ENCODE measurements at places on chromosomes 1 and 21.
A peak's percentile ranks its signal among the peaks of the same experiment; 100 is the strongest.

- no peak for DNase-seq
Observed at GRCh38 chr21:36785615-36786014, 86.7 kb downstream of the SIM2 start.

GRCh38 chr1:212607206-212607912 is 1.2 kb upstream of the ATF3 start:
- no peak for DNase-seq

DNA sequence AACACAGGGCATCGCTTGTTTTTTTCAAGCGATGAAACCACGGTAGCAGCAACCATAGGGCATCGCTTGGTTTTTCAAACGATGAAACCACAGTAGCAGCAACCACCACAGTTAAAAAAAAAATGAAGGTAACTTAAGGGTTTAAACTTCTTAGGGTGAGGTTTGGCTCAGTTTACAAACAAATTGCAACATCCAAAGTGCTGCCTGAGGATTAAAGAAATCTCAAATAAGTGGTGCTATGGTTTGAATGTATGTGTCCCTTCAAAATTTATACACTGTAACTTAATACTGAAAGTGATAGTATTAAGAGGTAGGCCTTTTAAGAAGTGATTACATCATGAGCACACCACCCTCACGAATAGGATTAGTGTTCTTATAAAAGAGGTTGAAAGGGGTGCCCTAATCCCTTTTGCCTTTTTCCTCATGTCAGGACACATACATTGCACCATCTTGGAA is 6.4 kb upstream of the GBP5 start:
- no peak for DNase-seq

- peak; percentile 79 for DNase-seq
Observed at GRCh38 chr1:26391450-26391849, 18.9 kb upstream of the ZNF683 start.

- no peak for DNase-seq
Observed at GRCh38 chr1:3899754-3900149, 320 bp downstream of the C1orf174 start.

DNA sequence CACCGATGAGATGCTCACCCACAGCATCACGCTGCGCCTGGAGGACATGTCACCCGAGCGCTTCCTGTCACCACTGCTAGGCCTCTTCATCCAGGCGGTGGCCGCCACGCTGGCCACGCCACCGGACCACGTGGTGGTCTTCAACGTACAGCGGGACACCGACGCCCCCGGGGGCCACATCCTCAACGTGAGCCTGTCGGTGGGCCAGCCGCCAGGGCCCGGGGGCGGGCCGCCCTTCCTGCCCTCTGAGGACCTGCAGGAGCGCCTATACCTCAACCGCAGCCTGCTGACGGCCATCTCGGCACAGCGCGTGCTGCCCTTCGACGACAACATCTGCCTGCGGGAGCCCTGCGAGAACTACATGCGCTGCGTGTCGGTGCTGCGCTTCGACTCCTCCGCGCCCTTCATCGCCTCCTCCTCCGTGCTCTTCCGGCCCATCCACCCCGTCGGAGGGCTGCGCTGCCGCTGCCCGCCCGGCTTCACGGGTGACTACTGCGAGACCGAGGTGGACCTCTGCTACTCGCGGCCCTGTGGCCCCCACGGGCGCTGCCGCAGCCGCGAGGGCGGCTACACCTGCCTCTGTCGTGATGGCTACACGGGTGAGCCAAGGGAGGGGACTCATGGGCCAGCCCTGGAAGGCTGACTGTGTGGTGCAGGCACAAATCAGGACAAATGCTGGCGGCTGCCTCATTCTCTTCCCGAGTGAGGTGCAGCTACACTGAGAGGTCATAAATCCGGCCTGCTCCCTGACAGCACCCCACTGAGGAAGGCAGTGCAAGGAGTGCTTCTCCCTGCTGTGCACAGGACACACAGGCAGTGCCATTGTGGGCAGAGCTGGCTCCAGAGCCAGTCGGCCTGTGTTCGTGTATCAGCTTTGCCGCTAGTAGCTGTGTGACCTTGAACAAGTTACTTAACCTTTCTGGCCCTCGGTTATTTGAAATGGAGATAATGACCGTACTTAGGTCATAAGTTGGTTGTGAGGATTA is 9.4 kb downstream of the CELSR2 start:
- DNase-seq = no peak

DNA sequence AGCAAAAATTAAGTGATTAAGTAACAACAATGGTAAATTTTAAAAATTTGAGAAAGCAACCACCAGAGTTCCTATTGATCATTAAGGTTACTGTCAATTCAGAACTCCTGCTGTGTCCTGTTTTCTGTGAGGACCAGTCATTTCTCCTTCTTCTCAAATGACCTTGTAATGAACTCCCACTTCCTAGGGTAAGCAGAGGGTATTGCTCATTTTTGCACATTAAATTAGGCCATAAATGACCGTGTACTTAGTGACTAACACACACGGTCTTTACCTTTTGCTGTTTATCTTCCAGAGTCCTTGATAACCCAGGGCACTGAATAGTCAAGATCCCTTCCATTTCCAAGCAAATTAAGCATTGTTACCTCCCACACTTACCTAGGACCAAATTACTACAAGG is 227.5 kb upstream of the LYPLAL1 start:
- DNase-seq = no peak

DNA sequence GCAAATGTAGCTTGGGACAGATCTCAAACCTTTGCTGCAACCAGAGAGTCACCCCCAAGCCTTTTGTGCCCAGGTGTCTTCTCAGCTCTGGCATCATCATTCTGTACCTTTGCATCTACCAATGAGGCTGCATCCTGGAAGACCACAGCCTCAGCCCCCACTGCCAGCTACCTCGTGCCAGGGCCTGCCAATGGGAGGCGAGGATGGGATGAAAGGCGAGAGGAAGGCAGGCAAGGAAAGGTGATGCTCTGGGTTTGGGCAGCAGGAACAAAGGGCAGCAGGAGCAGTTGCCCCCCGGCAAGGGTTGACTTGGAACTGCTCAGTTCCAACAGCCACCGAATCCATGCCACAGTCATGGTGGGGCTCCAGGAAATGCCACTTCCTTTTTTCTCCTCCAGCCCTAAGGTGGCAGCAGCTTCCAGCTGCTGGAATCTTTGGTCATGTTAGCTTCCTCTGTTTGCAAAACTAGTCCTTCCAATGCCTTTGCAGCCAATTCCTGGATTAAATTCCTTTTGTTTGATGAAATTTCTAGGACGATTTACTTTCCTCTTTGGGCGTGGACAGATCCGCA is 651.6 kb downstream of the NPHP4 start:
- no peak for DNase-seq

DNA sequence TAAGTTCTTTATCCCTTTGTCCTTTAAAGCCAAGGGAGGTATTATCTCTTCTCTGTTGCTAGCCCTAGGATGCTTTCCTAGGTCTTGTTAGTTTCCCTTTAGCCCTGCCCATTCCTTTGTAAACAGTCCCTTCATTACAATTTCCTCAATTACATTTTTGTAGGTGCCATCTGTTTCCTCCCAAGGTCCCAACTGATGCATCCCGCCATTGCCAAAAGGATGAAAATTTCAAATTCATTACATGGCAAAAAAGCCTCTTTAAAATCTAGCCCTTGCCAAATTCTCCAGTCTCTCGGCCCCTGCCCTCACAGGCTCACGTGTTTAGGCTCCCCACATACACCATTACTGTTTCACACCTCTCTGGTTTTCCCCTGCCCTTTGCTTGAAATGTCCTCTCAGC is 151.9 kb upstream of the C1orf87 start:
- no peak for DNase-seq

- no peak for DNase-seq
Observed at GRCh38 chr21:31683029-31683428, 23.5 kb downstream of the SOD1 start.

GRCh38 chr1:153881751-153882150 is 41.0 kb downstream of the GATAD2B start:
- peak; percentile 28 for DNase-seq

- DNase-seq = no peak
Observed at GRCh38 chr1:111720274-111720976, 18.8 kb downstream of the INKA2 start.

DNA sequence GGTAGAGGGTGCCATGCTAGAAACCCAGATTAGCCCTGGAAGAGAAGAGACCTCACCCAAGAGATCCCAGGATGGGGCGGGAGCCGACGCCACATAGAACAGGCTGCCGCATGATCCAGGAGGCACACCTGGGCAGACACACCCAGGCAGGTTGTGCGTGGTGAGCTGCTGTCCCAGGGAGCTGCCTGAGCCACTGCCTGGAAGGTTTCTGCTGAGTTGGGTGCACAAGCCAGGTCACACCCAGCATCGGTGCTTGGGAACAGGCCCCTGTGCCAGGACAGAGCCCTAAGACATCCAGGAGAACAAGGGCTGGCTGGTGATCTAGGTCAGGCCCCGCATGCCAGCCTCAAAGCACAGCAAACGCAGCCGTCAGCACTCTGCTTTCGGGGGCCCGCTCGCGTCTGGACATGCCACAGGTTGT is 40.2 kb downstream of the CTNNBIP1 start:
- DNase-seq = no peak

- no peak for DNase-seq
Observed at GRCh38 chr1:38474738-38475623, 384.6 kb downstream of the RRAGC start.

GRCh38 chr1:43853161-43853921 is 80.3 kb upstream of the ARTN start:
- peak; percentile 86 for DNase-seq

DNA sequence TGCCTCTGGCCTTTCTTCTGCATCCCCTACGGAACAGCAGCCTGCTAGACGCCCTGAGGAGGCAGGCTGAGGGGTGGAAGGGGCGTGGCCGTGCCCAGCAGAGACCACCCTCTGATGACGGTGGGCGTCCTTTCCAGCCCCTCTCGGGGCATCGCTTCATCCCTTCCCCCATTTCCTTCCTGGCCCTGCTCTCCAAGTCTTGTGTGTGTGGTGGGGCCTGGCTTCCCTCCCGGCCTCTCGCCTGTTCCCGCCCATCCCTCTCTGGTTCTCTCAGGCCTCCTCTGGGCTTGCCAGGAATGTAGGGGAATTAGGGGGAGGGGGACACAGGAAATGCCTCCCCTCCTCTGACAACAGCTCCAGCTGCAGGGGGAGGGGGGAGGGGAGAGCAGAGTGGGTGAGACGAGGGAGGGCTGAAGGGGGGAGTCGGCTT is 51.1 kb downstream of the SKI start:
- DNase-seq = peak; percentile 79

DNA sequence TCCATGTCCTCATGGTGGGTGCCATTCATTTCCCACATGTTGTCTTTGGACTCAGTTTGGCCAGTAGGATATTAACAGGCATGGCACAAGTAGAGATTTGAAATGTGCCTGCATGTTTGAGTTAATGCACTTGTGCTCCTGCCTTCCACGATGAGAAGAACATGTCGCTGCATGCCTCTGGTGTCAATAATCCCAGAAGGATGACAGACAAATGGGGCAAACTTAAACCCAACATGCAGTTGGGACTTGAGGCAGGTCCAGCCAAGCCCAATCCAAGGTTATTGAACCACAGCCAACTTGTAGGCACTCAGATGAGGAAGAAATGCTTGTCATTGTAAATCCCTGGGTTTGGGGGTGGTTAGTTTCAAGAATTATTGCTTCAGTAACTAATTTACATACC is 174.6 kb downstream of the TRIM33 start:
- DNase-seq = no peak

DNA sequence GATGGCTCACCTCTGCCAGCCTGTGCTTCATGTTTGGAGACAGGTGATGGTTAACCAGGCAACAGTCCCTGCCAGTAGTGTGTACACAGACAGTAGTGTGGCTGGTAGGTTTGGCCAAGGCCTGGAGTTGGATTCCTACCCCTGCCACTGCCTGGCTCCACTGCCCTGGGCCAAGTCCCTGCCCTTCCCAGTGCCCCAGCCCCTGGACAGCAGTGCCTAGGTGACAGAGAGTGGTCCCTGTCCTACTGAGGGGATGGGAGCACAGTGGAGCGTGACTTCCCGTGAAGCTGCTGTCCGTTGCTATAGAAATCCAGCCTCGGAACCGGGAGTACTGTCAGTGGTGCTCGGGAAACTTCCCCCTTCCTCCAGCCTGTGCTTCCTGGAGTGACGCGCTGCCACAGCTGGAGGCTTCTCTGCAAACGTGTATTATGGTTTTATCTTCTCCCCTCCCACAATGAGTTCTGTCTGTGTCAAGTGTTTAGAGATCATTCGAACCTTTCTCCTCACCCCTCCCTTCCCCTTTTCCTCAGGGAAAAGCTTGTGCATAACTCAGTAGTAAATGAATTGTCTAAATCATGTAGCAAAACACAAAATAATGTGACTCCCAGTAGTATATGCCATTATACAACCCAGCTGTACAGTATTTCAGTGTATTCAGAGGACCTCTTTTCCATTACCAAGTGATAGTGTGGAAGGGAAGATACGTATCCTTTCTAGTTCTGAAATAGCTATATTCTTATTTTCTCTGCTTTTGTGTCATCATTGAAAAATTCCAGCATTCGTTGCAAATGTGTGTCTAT is 73.4 kb downstream of the GALNT2 start:
- DNase-seq = peak; percentile 47
